ENCODE measurements at places on chromosomes 4 and X.

DNA sequence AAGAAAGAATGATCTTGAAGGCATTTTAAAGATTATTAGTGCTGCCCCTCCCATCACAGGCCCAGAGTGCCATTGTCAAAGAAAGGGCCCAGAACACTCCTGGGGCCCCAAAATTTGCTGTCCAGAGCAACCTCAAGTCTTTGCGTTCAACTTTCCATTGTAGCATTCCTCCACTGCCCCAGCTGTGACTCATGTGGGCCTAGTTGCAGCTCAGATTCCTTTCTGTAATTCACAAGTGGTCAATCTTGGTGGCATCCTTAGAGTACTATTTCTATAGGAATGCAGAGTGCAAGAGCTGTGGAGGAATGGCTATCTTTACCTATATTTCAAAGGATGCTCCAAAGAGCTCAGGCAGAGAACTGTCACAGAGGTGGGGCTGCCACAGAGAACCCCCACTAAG, 1500.8 kb upstream of the IGFBP7 start:
- DNase-seq, result no peak

DNA sequence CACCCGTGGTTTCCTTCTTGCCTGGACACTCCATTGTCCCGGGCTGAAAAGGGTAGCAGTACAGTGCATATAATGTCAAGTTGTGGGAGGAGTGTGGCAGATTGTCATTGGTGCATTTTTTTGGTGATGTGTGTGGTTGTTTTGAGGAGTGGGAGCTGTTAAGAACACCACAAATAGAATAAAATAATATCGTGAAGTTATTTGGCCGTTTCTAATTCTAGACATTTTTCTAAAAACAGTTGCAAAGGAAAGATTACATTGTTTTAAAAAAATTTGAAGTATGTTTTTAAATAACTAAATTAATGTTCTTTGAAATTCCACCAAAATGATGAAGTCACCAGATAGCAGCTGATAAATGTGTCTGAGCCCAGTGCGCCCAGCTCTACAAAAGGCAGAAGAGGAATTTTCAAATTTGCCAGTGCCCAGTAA, 1.3 kb downstream of the PKD2 start:
- DNase-seq, result peak; percentile 81

- peak; percentile 62 for DNase-seq
These were observed 165.0 kb downstream of the FMR1NB start for GRCh38 chrX:148146121-148146520.

GRCh38 chr4:41079881-41080560, 134.3 kb downstream of the APBB2 start:
- DNase-seq, result no peak

DNA sequence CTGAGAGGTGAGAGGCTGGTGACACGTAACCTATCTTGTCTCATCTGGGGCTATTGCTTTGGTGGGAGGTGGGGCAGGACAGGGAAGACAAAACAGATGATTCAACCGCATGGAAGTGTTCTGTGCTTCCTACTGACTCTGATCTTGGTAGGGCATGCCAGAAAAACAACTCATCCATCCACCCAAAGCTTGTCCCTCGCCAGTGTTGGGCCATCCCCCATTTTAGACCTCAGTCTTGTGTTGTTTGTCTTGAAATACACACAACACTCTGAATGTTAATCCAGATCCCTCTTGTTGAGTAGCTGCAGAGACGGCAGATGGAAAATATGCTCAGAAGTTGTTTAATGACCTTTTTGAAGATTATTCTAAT, 377 bp downstream of the CHRNA9 start:
- no peak for DNase-seq

- peak; percentile 49 for DNase-seq
These were observed 86.9 kb upstream of the NWD2 start for GRCh38 chr4:37157476-37158167.

DNA sequence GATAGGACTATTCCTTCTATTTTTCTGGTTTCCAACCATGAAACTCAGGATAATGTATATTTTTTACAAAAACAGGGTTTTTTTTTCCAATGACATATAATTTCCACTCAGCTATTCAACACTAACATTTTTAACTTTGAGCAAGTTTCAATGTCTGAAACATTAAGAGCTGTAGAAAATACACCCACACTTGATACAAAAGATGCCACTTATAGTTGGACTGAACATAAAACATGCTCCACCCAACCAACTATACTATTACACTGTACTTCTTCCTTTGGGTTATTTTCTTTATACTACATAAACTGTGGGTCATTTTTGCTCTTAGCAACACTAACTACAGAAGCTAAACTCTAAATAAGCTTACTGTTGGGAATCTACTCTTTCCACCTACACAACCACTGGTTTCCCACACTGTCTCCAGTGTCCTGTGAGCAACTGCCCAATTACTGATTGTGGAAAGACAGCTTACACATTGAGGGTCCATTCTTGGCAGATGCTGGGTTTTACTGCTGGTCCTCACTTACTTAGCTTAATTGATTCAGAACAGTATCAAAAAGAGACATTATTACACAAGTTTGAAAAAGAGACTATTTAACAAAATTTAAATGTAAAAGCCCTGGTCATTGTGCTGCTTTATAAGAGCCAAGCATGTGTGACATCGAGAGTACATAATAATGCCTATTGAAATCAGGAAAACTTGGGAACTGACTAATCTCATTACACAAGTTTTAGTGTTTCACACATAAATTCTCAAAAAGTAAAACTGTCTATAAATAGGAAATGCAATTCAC, 6.3 kb downstream of the AMMECR1 start:
- DNase-seq, result no peak

DNA sequence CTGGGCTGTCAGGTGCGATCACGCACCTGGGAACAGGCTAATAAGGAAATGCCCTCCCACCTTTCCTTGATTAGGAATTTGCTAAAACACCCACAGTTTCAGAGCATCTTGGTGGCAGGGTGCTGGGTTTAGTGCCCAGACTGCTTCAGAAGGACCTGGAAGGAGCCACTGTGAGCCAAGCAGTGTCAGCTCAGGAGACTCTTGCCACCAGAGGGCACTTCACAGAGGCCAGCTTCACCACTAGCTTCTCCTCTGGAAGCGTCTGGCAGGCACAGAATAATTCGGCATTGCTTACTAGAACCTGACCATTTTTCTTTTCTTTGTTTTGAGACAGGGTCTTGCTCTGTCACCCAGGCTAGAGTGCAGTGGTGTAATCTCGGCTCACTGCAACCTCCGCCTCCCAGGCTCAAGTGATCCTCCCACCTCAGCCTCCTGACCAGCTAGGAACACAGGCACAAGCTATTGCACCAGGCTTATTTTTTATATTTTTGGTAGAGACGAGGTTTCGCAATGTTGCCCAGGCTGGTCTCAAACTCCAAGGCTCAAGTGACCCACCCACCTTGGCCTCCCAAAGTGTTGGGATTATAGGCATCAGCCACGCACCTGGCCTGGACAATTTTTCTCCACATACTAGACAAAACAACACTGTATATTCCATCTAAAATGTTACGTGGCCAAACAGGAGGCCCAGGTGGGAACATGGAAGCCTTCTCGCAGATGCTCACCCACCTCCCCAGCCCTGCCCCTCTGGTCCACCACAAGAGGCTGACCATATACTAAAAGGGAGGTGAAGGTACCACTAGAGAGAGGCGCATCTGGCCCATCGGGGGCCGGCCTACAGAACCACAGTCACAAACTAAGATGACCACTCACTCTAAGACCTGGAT, 14.1 kb downstream of the NOP14 start:
- DNase-seq, result peak; percentile 19

Data from OCI-M1 (cell line).